ENCODE measurements at places on chromosomes 12 and 14.

DNA sequence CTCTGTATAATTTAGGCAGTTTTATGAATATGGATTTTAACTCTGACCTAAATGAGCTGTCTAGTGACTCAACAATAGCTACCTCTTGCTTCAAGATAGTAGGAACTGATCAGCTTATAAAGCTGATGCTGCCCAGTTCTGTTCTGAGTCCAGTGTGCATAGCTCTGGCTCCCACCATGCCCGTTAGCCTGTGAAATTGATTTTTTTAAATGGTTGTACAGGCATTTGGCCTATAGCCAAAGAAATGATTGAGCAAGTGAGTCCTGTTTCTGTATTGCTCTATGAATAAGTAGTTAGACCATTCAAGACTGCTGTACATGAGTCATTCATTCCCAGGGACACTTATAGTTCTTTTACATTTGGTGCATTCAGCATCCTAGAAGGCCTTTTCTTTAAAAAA, 36.4 kb downstream of the SAMD4A start:
- no peak for DNase-seq

GRCh38 chr14:90491911-90492531, 95.2 kb downstream of the CALM1 start:
- DNase-seq = no peak

- no peak for DNase-seq
Observed at GRCh38 chr14:30779210-30779609, 95.1 kb upstream of the COCH start.

GRCh38 chr14:53619691-53620231, 336.9 kb downstream of the BMP4 start:
- no peak for DNase-seq

- no peak for DNase-seq
Observed at GRCh38 chr12:3042394-3042793, 34.8 kb upstream of the TSPAN9 start.

DNA sequence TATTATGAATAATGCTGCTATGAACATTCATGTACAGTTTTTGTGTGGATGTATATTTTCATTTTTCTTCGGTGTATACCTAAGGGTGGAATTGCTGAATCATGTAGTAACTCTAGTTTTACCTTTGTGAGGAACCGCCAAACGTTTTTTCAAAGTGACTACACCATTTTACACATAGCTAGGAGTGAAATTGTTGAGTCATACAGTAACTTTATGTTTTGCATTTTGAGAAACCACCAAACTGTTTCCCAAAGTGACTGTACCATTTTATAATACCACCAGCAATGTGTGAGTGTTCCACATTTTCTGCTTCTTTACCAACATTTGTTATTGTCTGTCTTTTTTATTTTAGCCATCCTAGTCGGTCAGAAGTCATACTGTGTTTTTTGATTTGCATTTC, 3.1 kb upstream of the TPH2 start:
- DNase-seq = no peak

GRCh38 chr14:51453869-51454268, 197.8 kb upstream of the FRMD6 start:
- DNase-seq = no peak

DNA sequence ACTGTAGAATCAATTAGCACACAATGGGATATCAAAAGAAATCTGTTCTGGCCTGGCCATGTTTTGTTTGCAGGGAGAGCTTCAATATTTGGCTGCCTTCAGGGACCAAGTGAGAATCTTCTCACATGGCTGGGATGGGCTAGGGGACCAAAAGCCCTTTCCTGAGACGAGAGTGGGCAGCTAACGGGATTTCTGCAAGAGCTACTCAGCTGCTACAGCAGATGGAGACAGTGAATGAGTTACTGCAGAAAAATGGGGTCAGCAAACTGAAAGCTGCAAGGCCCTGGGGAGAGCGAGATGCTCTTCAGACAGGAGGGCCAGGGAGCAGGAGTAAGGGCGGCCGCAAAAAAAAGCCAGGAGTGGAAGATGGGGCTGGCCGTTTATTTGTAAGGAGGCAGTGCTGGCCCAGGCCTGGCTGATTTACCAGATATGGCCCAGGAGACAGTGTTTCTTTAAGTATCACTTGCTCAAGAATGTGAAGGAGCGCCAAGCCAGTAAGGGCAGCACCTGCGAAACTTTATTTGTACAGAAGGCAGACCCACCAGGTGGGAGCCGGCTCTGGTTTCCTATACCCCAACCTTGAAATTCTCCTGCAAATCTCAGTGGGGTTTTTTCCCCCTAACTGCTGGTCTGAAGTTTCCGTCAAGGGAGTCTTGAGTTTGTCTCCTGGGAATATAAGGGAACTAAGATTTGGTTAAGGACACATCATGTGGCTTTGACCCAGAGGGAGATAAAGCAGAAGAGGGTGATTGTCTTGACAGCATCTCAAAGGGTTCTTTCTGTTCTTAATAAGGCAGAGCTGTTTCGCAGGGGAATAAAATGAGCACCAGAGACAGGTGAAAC, 57.8 kb downstream of the SSH1 start:
- DNase-seq = no peak

- DNase-seq = no peak
Observed at GRCh38 chr12:16018306-16018705, 107.2 kb downstream of the DERA start.

DNA sequence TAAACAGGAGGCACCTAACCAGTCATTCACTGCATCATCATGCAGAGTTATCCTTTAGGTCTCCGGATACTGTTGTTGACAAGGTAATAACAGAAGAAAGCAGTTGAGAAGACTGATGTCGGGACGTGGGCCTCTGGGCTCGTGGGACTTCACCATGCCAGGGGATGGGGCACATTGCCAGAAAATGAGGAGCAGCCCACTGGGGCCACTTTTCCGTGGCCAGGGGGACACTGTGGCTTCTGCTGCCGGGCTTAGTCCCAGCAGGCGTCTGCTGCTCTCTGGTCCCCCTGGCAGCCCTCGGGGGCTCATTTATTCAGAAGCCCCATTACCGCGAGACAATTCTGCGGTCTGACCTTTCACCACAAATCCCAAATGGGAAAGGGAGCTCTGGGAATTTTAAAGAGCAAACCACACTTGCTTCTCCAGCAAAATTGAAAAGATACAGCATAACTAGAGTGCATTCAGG, 201.2 kb downstream of the DAD1 start:
- DNase-seq = no peak

DNA sequence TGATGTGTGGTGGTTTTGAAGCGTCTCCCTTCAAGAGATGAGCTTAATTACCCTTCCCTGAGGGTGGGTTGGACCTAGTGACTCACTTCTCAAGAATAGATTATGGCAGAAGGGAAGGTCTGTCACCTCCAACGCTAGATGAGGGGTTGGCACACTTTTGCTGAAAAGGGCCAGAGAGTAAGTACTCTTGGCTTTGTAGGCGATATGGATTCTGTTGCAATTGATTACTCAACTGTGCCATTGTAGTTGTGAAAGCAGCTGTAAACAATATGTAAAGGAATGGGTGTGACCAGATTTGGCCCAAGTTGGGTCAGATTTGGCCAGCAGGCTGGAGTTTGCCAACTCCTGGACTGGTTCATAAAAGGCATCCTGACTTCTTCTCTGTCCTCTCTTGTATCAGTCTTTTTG, 53.3 kb downstream of the SMIM41 start:
- DNase-seq = no peak

- DNase-seq = no peak
Observed at GRCh38 chr14:31212893-31213292, 5.3 kb upstream of the HECTD1 start.

DNA sequence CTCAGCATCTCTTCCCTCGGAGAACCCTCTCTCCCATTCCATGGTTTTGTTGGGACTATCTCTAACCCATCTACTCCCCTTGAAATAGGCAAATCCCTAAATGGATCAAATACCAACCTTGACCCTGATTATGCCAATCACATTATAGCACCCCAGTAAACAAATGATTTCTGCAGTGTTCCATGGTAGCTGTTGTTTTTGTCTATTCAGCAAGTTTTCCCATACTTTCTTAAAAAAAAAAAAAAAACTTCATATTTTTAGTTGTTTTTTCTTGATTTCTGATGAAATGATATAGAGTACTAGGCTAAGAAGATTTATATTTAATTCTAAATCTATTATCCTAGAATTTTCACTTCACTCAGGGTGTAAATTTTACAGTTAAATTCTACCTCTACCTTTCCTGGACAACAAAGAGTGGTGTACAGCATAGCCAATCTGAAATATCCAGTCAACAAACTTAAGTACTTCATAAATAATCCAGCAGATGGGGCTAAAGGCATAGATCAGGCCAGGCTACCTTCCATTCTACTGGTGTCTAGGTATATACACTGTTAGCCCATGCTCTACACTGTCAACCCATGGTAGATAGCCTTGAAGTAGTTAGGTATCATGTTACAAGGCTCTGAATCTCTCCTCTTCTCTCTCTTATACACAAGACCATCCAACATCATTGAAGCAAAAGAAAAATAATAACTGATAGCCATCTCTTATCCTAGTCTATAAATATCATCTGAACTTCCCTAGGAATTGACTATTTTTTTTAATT, 82.2 kb downstream of the PLEKHG7 start:
- peak; percentile 5 for DNase-seq

- no peak for DNase-seq
Observed at GRCh38 chr14:53714495-53715192, 242.0 kb downstream of the BMP4 start.

DNA sequence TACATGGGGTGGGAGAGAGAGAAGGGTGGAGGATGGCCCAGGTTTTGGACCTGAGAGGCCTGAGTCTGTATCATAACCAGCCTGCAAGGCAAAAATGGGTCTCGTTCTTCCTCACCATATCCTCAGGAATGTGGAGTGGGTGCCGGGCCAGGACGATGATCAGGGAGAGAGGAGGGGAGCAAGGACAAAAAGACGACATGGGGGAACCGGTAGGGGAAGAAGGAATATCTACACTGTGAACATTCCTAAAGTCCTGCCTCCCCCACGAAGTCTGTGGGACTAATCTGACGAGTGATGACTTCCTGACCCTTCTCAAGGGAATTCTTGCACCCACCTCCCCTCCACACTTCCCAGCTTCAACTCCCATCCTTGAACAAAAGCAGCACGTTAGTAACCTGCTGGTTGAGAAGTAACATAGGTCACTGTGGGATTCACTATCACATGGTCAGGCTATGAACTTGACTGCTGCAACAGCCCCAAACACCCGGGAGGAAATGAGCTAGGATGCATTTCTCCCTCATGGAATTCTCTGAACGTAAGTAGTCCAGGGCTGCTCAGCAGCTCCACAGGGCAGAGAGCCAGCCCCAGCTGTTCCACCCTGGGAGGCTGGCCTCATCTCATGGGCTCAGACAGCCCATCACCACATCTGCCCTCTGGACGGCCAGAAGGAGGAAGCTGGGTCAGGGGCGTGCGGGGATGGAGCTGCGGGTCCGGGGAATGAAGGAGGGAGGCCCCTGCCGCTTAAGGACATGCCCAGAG, 36.8 kb upstream of the VWF start:
- DNase-seq = no peak

DNA sequence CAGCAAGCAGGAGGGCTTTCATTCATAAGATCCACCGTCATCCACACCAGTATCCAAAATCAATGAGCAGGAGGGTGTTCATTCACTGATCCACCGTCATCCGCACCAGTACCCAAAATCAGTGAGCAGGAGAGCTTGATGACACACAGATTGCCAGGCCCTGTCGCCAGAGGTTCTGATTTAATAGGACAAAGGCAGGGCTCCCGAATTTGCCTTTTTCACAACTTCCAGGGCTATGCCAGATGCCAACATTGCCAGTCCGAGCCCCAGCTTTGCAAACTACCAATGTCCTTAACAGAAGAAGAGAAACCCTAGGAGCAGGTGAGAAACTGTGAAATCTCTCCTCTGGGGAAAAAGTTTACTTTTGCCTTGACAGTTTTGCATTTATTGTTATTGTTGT, 115.0 kb downstream of the SLC15A4 start:
- no peak for DNase-seq

DNA sequence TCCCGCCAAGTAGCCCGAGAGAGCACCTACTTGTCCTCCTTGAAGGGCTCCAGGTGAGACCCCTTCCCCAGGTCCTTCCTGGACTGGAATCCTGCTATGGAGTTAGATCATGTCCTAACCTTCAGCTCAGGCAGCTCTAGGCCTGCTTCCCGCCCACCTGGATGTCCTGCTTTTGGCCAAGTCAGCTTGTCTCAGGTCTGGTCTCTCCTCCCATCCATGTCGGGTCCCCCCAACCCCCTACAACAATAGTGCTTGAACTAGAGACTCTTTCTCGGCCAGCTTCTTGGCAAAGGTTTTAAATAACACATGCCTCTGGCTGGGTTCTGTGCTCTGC, 3.6 kb downstream of the NAB2 start:
- no peak for DNase-seq

DNA sequence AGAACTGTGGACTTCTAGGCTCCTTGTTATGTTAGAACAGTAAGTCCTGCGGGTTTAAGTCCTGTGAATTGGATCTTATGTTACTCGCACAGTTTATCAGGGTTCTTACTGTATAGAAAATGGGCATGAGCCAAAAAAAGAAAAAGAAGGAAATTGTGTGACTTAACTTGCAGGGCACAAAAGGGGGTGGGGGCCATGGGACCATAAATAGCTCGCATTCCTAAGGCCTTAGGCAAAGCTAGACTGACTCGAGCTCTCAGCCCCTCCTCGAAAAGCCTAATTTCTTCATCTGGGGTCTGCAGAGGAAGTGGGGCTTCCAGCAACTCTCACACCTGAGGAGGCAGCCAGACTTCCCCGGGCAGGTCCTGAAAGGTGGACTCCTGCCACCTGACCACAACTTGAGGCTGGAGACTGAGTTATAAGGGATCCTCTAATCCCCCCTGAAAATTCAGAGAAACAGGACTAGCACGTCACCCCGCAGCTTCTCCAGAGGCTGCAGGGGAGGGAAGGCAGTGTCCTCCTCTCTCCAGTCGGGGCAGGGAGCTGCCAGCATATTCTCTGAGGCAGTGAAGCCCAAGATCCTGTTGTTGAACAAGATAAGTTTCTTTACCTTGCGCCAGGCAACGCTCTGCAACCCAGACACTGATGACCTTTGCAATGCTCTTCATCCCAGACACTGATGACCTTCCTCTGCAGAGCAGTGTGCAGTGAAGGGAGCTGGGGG, 280.5 kb downstream of the PCNX1 start:
- no peak for DNase-seq

DNA sequence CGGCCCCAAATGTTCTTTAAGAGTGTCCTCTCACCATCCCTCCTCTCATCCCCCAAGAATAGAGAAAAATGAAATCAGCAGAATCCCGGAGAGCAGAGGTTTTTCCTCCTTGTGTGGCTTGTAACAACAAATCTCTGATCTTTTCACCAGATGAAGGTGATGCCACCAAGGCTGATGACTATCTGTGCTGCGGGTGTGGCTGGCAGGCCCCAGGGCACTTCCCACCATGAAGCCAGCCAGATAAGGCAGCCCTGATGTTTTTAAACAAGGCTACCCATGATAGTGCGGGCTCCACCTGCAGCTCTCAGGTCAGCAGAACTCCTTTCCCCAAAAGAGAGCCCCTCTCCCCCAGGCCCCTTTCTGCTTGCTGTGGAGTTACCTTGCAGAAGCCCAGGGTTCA, 58.0 kb upstream of the PARP11 start:
- no peak for DNase-seq

GRCh38 chr12:12899530-12900380, 8.4 kb downstream of the GPRC5A start:
- DNase-seq = peak; percentile 26

DNA sequence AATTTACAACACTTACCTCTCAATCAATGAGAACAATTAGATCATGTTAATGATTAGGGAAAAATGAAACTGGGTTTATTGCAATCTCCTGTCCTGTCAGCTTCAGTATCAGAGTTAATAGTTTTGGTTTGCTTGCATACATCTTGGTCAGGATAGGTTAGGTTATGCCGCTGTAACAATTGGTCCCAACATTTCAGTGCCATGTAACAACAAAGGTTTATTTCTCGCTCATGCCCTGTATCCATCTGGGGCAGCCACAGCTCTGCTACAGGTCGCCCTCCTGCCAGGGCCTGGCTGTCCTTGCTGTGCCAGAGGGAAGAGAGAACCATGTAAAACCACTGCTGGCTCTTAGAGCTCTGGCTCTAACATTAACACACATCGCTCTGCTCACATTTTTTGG, 30.5 kb upstream of the SPTLC2 start:
- DNase-seq = no peak
